Fibroblast of the aortic adventitia (primary cell): ENCODE measurements at places on chromosomes 11 and 22. TPM values are rescaled to one million over a fixed set of nuclear protein-coding genes. Genes with fewer than 3 reads are reported as not detected.

- no peak for DNase-seq
These were observed 1.0 kb downstream of the HOATZ start for GRCh38 chr11:111515591-111515990.

GRCh38 chr22:42236848-42237247, 33.6 kb downstream of the TCF20 start:
- DNase-seq, result no peak

GRCh38 chr11:97934572-97935208, 1086.1 kb upstream of the CNTN5 start:
- no peak for DNase-seq

DNA sequence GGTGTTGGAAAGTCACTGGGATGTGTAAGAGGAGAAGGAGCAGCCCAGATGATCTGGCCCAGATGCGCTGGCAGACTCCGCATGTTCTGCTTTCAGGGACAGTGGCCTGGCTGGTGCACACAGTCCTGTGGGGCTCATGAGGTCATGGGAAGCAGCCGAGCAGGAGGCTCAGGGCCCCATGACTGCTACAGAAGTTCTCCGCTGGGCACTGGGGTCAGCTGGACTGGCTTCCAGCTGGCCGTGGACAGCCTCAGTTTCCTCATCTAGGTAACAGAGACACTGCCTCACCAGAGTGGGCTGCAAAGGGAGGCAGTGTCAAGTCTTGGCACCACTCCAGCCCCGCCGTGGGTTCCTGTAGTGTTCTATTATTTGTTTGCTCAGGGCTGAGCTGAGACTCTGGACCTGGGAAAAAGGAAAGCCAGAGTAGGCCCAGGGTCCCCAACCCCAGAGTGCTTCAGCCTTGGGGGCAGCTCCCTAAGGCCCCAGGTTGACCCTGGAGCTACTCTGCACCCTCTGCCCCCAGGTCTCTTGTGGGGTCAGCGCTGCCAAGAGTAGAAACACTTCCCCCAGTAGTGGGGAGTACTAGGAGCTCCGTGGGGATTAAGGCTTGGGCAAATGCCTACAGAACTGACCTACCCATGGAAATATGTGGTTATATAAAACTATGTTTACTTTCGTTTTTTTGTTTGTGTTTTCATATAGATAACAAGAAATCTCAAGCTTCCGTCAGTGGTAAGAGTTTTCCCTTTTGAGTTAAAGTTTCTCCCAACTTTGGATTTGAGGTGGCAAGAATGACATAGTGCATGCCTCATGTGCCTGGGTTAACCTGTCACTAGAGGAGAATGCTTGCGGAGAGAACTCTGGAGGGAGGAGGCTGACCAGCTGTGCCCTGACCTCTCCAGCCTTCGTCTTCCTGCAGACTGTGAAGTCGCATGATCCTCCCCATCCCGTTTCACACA, 45.3 kb downstream of the MED15 start:
- DNase-seq, result peak; percentile 68

DNA sequence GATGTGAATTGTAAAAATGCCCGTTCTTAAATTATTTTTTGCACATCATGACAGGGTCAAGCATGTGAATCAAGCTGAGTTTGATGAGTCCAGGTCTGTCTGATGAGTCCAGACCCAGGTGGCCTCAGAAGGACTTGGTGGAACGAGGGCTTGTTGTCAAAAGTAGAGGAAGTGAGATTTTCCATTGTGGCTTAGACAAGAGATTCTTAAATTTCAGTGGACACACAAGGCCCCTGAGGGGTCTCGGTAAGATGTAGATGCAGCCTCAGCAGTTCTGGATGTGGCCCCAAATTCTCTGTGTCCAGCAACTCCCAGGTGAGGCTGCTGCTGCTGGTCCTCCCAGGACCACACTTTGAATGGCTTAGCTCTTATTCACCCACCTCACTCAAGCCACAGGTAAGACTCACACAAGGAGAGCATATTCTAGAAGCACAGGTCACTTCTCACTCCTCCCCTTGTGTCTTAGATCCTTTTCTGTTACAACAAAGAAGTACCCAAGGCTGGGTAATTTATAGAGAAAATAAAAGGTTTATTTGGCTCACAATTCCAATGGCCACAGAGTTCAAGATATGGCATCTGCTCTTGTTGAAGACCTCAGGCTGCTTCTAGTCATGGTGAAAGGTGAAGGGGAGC, 98.8 kb downstream of the GGTLC2 start:
- DNase-seq, result no peak

The PIWIL4 gene
- total RNA-seq, result 2.7 and 5.6 TPM in 2 replicates

GRCh38 chr11:76206327-76207081, at the start of gene WNT11:
WNT11 (minus strand) TSS chr11:76206502; CDS start chr11:76206407, 95 bp downstream.
- peak; percentile 22 for DNase-seq
